ENCODE measurements at places on chromosomes 6 and 20.

DNA sequence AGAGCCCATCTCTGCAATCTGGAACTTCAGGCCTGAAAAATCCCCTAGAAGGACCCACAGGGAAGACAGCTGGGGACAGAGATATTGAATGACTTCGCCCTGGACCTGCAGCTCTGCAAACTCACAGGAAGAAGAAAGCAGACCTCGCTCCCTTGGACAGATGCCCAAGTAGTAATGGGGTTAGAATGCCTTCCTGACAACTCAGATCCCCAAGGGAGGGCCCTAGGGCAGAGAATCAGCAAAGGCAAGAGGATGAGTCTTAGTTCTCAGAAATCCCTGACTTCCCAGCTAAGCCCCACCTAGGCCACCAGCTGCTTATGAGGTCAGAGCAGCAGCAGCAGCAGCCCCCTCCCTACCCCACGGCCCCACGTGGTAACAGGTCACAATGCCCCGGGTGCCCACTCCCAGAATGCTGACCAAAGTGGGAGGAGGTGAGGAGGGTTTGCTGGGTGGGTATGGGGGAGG lies at the start of gene C20orf141:
TSS of gene C20orf141 (plus strand) at position 401 of the 465 bp plus-strand sequence. CDS start 198 bp downstream, outside the sequence.
- no peak for DNase-seq

GRCh38 chr20:21571841-21572690 lies 58.2 kb upstream of the NKX2-2 start:
- DNase-seq, result peak; percentile 3

DNA sequence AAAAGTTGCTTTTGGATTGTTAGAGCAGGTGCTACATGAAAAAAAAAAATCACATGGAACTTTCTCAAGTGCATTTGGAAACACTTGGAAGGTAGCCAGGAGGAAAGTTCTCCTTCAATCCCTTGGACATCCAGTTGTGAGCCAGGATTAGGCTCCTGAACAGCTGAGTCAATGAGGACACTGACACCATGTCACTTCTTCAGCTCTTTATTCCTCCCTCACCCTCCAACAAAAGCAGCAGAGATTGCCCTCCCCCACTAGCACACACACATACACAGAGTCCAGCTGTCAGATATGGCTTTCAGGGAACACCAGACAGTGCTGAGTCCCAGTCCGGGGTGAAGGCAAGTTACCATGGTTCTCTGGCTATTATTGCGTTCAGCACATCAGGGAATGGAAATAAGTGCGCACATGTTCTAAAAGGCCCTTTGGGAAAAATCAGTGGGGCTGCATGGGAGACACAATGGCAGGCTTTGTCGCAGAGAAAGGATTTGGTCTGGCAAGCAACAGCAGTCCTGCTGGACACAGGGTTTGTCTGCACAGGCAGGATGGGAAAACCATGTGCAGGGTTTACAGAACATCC lies 124.7 kb upstream of the MARCKS start:
- DNase-seq, result no peak

GRCh38 chr6:53566755-53567154 lies 21.9 kb upstream of the GCLC start:
- DNase-seq, result no peak

DNA sequence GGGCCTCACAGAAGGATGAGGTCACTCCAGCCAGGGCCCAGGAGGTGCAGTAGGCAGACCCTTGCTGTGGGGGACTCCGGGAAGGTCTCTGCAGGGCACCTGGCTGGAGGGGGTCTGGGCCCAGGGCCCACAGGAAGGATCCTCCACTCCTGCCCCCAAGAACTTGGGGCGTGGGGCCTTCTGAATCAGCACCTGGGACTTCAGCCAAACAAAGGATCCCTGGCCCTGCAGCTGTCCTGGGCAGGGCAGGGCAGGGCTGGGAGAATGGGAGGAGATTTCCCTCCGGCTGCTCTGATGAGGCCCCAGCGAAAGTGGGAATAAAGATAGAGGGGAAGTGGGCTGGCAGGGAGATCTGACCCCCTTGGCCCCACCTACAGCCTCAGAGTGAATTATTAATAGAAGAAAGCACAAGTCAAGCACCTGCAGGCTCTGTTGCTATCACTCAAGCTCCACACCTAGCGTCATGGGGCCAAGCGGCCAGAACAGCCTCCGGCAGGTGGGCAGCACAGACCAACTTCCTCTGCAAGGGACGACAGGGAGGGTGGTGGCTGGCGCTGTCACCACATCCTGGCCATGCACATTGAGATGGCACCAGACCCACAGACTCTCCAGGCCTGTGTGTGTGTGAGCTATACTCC lies 61.6 kb upstream of the MRPS10 start:
- no peak for DNase-seq

DNA sequence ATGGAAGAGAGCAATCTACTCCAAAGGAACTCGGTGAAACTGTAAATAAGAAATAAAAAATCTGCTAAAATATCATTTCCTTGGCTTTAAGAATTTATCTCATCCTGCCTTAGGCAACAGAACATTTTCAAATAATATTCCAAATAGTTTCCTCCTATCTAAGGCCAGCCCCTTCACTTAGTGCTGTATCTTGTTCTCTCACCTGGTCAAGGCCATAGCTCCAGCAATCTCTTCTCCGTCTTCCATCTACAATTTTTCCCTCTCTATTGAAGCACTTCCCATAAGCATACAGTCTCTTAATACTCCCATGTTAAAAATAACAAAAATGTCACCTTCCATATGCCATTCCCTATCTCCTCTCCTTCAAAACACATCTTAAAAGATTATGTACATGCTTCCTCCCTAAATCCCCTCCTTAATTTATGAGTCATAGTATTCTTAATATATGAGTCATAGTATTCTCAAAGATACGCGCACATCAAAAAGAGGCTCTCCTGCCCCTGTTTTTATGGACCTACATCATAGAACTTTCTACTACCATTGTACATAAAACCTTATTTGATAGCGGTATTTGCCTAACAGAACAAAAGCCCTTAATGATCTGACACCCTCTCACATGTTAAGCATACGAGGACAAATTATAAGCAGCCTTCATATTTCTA lies 146.9 kb downstream of the PDE10A start:
- DNase-seq, result no peak

- no peak for DNase-seq
Observed at GRCh38 chr6:136753624-136754023, 38.7 kb downstream of the MAP3K5 start.

DNA sequence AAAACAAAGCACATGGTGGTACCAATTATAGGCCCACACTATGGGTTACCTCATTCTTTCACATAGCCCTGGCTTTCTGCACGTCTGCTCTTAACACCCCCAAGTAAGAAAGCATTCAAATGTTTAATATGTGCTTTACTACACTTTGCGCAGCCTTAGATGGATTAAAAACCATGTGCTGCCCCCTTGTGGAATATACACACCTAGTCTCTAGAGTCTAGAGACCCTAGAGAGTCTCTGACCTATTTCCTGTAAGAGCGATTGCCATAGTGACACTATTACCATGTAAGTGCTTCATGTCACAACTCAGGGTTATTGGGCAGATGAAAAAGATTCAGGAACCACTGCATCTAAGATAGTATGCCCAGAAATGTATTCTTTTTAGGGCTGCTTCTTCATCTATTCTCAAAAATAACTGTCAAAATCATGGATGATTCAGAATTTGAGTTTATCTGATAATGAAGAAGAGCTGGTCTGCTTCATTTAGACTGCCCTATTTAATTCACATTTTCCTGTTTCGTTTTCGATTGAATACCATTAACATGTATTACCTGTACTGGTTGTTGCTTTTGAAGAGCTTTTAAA lies 186.3 kb downstream of the ADGB start:
- DNase-seq, result peak; percentile 54

DNA sequence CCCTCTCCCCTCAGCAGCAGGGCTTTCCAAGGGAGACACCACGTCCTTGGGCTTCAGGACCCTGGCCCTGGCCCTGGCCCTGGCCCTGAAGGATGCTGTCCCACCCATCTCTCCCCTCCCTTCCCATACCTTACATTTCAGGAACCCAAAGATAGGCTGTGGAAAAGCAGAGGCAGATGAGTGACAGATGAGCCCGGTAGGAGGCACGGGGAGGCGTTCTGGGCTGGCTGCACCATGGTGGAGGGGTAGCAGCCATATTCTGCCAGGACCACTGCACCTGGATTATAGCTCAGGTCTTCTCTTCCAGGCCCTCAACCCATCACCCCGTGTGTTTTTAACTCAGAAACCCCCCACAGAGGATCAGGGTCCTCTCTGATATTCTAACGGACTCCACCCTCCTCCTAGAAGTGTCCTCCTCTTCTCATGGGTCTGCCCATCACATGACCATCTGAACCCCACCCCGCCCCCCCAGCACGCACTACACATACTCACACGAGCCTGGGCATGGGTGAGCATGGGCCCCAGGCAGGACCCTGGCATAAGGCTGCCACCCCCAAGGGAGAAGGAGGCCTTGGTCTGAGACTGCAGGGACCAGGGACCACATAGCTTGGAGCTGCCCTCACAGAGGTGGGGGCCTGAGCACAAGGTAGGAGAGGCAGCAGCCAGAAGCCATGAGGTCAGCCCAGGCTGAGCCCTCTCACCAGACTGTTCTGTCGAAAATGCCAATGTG lies 220.8 kb upstream of the CDH4 start:
- DNase-seq, result no peak

DNA sequence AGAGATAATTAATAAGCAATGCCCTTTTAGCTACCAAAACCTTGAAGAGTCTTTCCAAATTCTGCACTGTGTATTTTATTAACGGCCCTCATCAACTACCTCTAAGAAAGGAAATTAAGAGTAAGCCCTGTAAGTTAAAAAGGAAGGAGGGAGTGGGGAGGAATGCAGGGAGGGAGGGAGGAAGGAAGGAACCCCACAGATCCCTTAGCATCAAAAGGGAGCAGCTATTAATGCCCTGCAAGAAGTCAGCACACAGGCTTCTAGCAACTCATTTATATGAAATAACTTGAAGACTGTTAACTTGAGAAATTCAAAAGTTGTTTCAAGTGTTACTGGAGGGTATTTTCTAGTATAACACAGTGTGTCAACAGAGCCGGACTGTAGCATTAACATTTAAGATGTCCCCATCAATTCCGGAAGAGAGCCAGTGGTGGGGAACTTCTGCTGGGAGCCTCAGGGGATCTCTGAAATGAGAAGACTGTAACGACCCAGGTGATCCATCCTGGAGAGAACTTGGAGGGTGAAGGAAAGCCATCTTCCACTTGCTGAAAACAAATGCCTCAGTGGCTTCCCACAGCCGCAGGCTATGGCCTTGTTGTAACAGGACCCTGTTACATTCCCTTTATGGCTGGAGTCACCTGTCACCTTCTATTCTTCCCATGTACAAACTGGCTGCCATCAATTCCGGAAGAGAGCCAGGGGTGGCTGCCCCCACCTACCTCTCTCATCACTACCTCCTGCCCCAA lies 33.2 kb downstream of the SLC22A23 start:
- DNase-seq, result no peak

GRCh38 chr20:53307964-53308597 lies 285.6 kb downstream of the ZNF217 start:
- no peak for DNase-seq

- no peak for DNase-seq
Observed at GRCh38 chr6:85660181-85660611, 17.5 kb upstream of the SYNCRIP start.

DNA sequence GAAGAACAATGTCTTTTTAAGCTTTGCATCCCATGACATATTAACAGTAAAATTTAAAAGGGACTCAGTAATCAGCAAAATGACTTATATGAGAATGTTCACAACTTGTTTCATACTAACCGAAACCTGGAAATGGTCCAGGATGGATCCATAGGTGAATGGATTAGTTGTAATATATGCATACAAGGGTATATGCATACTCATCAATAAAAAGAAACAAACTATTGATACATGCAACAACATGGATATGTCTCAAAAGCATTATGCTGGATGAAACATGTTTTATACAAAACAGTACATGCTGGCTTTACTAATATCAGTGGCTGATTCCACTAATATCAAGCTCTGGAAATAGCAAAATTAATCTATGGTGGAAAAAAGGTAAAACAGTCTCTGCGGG lies 108.5 kb upstream of the HIVEP1 start:
- no peak for DNase-seq

DNA sequence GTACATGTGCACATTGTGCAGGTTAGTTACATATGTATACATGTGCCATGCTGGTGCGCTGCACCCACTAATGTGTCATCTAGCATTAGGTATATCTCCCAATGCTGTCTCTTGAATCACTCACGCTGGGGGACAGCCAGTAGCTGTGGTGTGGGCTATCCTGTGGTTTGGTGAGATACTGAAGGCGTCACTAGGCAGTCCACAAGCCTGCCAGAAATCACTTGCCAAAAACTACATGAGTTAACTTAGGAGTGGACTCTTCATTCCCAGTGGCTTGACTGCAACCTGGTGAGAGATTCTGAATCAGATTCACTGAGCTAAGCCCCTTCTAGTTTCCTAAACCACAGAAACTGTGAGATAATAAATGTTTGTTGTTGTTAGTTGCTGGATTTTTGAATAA lies 191.3 kb downstream of the TSHZ2 start:
- no peak for DNase-seq

DNA sequence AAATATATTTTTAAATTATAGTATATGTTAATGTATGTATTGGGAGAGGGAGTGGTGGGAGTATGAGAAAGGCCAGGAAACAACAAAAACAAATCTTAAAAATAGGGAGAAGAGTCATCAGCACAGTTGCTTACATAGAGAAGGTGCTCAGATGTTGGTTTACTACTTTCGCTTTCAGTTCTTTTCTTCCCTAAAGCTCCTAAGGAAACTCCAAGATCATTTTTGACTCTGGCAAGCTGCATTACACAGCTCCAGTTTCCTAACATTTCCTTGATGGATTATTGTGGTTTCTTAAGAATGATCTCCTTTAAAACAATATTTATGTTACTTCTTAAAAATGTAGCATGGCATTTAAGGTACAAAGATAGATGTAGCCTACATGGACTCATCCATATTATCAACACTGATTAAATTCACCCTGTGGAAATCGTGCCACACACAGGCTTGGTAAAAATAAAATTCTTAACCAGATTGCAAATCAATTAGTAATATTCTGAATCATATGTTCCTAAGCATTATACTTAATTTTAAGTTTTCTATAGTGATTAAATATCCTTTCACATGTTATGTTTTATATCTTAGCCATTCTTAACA lies 118.0 kb upstream of the MAN1A1 start:
- DNase-seq, result no peak

Measured in inflammatory macrophage (primary cell).